NCI-H2029 treated with DMSO at 0.1 percent for 48 hours (cell line): ENCODE measurements at places on chromosomes 7 and 10.

DNA sequence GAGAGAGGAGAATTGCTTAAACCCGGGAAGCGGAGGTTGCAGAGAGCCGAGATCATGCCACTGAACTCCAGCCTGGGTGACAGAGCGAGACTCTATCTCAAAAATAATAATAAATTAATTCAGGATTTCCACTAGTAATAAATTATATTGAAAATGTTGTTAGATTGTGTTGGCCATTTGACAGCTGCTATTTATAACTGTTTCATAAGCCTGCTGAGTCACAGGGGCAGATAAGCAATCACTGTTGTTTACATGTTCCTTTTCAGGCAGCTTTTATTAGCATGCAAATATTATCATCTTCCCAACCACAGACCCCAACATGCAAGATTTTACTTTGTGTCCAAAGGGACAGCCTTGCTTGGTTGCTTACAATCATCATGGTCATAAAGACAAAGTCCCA, 49.5 kb upstream of the ZNF138 start:
- DNase-seq = no peak

GRCh38 chr7:33712020-33712414, 193.3 kb upstream of the BMPER start:
- no peak for DNase-seq

DNA sequence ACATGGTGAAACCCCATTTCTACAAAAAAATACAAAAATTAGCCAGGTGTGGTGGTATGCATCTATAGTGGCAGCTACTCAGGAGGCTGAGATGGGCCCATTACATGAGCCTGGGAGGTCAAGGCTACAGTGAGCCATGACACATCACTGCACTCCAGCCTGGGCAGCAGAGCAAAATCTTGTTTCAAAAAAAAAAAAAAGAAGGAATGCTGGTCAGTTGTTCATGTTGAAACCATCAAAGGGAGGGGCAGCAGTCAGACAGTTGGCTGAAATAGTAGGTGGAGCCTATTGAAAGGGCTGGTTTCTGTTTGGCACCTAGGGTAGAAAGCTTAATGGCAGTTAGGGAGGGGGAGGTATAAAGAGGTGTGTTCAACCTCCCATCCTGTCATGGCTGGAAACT, 323.0 kb downstream of the GALNT17 start:
- no peak for DNase-seq

DNA sequence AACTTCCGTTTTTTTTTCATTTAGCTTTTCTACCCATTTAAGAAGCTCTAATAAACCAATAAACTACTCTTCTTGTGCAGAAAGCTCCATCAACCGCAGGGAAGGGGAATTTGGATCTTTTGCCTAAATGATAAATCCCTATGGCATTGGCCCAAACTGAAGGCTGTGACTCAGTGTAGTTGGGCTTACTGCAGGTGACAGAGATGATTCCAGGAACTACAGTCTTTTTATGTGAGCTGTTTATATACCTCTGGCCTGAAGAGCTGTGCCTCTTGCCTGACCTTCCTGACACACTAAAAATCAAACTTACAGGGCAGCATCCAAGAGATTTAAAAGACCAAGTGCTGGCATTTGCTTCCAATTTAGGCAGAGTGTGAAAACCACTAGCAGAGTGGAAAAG, 25.2 kb downstream of the ABCB1 start:
- no peak for DNase-seq

DNA sequence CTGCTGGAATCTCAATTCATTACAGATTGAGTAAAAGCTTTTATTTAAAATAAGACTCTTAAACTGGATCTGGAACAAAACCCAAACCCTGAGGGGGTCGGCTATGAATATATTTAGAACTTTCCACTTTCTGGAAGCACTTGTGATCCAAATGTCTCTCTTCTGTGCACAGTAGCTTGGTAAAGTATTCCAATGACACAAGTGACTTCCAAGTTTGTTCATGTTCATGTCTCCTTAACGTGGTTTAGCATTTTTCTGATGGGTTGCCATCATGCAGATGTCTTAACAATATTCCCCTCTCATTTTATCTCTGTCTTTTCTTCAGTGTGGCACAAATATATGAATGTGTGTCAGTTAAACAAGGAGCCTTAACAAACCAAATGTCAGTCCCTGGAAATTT, 191.9 kb upstream of the SORCS1 start:
- DNase-seq = no peak

GRCh38 chr7:17159500-17160037, 138.9 kb upstream of the AHR start:
- DNase-seq = no peak

- DNase-seq = no peak
These were observed 206.3 kb upstream of the GRB10 start for GRCh38 chr7:50988988-50989387.

DNA sequence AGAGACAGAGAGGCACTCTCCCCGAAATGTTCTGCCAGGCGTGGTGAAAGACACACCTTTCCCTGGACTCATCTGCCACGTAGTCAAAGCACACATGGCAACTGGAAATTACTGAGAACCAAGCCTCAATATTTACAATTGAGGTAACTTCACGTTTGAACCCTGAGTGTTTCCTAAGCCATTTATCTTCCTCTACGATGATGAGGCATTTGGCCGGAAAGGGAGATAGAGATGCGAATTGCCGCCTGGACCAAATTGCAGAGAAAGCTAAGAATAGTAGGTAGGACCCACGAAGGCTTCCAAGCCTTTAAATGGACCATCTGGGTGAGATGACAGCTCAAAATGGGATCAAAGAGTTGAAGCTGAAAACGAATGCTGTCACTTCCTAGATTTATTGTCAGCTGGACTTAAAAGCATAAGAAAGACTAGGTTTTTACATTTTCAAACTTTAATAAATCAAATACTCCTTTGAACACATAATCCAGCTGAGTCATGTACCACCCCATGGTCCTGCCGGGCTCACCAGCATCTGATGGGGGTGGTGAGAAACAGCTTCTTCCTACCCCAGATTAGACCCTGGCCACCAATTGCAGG, 135.6 kb upstream of the LYZL2 start:
- no peak for DNase-seq

DNA sequence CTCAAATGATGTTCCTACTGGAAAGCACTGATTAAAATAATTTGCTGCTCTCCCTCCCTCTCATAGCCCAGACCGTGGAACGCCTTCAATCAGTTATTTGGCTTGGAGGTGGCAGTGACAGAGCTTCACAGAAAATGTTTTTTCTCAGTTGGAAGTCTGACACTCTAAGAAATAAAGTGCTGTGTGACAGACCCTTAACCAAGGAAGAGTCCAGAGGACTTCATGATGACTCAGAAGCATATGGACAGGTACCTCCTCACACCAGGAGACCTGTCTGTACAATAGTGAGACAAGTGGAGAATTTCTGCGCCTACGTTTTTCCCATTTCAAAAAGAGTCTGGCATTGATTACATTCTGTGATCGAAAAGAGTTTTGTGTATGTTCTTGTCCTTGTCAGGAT, 295.5 kb downstream of the DOCK4 start:
- DNase-seq = no peak

DNA sequence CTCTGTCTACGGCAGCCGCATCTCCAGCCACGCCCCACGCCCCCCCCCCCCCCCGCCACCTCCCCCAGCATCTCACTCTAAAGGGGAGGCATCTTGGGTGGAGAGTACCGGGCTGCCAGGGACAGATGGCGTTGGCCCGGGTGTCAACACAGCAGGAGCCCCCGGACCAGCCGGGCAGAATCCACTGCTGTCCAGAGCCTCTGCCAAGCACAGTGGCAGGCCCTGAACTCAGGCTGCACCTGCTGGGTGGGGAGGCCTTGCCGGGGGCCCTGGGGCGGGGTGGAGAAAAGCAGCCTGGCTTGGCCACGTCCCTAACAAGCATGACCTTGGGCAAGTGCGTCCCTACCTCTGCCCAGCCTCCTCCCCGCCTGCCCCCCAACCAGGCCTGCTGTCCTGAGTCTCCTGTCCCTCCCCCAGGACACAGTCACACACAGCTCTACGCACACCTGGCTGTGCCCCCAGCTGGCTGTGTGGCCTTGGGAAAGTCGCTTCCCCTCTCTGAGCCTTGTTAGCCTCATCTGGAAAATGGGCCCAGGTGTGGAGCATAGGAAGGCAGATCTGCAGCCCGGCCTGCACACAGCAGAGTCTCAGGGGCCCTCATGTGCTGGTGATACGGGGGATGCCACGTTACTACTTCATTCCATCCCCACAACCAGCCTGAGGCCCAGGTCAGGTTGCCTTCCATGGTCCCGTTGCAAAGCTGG, 45.2 kb downstream of the MICALL2 start:
- no peak for DNase-seq

GRCh38 chr10:83122336-83122735, 1017.0 kb upstream of the GHITM start:
- no peak for DNase-seq

DNA sequence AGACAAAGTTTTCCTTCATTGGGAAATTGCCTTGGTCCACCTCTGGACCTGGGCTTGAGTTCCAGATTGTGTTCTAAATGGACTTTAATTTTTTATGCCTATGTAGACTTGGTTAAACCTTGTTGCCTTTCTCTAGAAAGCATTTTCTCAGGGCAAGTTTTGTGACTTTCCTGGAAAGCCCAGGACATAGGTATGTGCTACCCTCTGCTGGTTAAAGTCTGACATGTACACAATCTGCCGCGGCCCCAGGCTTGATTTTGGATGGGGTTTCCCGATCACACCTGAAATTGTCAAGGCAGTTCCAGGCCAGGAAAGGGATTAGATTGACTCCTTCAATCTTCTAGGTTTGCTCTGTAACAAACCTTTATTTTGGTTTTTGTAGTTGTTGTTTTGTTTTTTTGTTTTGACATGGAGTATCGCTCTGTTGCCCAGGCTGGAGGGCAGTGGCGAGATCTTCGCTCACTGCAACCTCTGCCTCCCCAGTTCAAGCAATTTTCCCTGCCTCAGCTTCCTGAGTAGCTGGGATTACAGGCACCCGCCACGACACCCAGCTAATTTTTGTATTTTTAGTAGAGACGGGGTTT, 14.1 kb upstream of the AKR1B10 start:
- DNase-seq = no peak

- DNase-seq = peak; percentile 13
These were observed 85.2 kb downstream of the SORBS1 start for GRCh38 chr10:95475827-95476468.

DNA sequence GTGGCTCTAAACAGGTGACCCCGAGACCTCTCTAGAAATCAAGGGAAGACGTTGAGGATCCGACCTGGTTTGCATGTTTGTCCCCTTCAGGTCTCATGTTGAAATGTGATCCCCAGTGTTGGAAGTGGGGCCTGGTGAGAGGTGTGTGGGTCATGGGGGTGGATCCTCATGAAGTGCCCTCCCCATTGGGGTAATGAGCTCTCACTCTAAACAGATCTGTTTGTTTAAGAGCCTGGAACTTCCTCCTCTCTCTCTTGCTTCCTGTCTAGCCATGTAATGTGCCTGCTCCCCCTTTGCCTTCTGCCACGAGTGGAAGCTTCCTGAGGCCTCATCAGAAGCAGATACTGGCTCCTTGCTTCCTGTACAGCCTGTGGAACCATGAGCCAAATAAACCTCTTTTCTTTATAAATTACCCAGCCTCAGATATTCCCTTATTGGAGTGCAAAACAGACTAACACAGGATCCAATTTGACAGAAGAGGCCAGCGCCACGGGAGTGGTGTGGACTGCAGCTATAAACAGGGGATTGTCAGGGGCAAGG, 10.8 kb upstream of the POLM start:
- no peak for DNase-seq

- no peak for DNase-seq
These were observed 3.1 kb upstream of the ST7 start for GRCh38 chr7:116949941-116950801.

DNA sequence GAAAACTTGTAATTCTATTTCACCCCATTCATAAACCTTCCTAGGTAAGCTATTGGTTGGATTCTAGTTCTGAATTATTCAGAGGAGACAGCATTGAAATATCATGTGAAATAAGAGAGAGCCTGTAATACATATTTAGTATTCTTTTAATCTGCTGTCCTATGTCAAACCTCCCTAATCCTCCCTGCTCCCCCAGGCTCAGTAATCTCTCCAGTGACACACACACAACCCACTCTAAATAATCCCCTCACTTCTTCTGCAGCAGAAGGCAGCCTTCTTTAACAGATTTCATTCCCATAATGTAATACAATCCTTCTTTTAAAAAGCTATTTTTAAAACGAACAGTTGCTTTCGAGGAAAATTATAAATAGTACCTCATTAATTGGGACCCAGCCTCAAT, 639.7 kb upstream of the AUTS2 start:
- DNase-seq = no peak

GRCh38 chr10:61623161-61623560, 39.6 kb upstream of the CABCOCO1 start:
- DNase-seq = no peak

- no peak for DNase-seq
These were observed 109.9 kb downstream of the REEP3 start for GRCh38 chr10:63630931-63631680.

DNA sequence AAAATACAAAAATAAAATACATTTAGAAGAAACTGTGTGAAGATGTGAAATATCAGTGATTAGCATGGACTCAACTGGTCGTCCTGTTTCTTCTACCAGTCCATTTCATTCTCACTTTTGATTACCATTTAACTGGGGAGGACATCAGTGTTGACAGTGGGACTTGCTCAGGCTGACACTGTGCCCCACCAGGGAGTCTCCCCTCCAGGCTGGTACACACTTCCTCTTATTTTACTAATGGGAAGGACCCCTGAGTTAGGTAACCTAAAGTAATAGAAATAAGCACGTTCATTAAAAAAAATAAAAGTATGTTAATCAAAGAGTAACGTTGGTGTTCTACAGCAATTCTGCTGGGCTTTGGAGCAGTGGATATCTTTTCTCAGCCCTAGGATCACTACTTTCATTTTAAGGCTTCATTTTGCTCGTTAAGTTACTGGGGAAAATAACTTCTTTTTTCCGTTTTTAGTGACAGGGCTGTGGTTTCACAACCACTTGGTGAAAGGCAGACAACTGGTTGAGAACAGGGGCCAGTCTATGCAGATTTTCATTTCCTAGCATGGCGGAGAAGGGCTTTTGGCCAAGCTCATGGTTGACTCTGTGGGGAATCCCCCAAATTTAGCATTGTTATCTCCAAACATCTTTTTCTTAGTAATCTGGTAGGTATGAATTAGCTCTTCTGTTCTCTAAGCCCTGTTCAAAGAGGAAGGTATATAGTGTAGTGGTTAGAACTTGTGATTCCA, 2.1 kb downstream of the SNX10 start:
- no peak for DNase-seq

GRCh38 chr7:130929896-130930659, 196.1 kb upstream of the KLF14 start:
- DNase-seq = no peak

DNA sequence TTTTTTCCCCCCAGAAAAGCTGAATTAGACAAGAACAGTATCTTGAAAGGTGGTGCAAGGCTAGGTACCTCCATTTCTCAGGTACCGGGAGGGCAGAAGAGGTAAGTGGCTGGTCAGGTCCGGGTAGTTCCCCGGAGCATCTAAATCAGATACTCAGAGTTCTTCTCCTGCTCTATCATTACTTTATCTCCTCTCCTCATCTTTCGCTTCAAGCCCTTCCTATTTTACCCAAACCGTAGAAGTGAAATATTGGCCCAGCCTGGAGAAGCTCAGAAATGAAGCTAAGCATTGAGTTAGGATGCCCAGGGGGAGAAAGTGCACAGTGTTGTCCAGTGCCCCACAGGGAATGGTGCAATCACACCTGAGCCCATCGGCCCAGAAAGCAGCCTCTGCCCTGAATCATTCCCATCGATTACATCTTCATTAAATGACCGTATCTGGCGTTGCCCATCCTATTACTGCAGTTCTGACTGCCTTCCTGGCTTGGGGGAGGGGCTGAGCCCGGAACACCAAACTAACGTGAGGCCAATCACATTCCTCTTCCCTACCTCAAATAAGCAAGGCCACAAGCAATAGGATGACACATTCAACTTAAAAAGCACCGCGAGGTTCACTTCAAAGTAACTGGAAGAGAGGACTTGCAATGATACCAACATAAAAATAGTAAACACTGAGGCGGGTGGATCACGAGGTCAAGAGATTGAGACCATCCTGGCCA, 116.5 kb downstream of the PRPF18 start:
- no peak for DNase-seq
